Nephron progenitor cell (in vitro differentiated cells): ENCODE measurements at places on chromosomes 6 and 20.

GRCh38 chr6:156719395-156719719, 57.8 kb upstream of the ARID1B start:
- DNase-seq = no peak

DNA sequence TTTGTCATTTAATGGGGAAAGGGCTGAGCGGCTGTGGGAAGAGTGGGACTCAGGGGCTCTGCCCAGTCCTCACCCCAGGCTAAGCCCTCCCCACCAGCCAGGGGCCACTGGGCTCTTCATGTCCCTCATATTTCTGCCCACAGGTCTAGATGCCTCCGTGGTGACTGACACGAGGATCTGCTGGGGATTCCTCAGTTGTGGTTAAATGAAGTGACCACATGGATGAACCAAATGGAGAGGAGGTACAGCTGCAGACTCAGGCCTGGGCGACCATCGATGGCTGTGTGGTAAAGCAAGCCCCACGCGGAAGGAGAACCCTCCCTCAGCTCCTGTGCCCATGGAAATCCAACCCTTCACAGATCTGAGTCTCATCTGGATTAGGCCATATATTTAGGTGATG, 29.4 kb downstream of the RAET1L start:
- DNase-seq = no peak

- DNase-seq = no peak
Measured at GRCh38 chr6:15595461-15596173, 67.2 kb downstream of the DTNBP1 start.

DNA sequence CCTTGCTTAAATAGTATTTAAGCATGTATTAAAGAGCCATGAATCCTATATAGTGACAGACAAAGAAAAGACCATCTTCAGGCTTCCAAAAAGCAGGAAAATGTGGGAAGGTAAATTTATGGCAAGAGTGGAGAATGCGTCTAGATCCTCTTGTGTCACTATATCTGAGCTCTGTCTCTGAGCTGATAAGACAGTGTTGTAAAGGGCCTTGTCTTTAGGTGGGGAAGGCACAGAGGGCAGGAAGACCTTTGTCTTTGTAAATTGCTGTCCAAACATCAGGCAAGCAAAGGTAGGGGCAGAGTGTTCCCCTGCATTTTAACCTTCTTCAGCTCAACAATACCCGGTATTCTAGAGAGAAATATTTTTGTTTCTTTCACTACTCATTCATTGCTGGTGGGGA, 33.9 kb upstream of the MBOAT1 start:
- DNase-seq = no peak

- no peak for DNase-seq
Measured at GRCh38 chr6:6926856-6927255, 180.9 kb upstream of the RREB1 start.

GRCh38 chr6:44126320-44127149, 717 bp downstream of the MRPL14 start:
- peak; percentile 65 for DNase-seq

- no peak for DNase-seq
Measured at GRCh38 chr6:134707342-134708031, 242.4 kb downstream of the ALDH8A1 start.

DNA sequence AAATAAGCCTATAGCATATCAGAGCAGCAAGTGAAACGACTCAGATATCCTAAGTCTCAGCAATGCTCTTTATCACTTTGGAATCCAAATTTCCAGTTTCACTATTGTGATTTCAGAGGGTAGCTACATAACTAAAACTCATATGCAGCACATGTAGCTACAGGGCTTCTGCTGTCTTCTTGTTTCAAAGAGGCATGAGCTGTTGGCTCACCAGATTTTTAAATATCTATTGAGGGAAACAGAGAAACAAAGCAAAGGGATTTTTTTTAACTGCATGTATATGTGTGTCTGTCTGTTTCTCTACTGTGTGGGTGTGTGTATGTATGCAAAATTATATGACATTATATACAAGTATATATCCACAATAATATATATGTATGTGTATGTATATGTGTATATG, 258.4 kb downstream of the HDGFL1 start:
- no peak for DNase-seq

DNA sequence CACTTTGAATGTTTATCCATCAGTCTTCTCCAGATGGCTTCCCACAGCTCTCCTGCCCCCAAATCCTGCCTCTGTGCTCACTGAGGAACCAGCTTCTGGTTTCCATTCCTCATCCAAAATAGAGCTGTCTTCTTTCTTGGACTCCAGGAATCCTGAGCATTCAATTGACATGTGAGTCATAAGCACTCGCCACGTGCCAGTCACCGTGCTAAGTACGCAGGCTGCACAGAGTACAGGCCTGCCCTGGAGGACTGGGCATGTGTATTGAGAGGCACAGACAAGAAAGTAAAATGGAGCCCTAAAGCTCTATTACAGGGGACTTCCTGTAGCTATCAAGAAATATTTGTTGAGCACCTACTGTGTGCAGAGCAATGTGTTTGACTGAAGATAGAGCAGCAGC, 39.7 kb upstream of the LRFN2 start:
- DNase-seq = no peak

DNA sequence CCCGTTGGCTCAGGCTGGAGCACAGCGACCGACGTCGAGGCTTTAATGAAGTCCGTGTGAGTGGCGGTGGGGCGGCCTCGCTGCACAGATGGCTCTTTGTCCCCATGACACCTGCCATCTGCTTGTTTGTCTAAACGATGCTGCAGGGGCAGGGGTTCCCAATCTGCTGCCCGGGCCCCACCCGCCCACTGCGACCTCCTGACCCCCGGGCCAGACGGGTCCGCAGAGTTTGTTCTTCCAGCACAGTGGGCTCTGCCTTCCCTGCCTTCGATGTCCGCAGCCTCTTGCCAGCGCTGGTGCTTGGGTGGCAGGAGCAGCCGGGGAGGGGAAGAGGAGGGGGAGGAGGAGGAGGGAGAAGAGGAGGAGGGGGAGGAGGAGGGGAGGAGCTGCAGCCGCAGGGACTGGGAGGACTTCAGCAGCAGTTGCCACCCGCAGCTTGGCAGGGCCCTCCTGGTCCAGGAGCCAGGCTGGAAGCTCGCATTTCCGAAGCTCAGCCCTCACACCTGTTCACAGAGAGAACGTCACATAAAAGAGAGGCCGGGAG, 210.0 kb downstream of the DLL1 start:
- DNase-seq = peak; percentile 33

GRCh38 chr6:158715330-158716311, 65.8 kb downstream of the SYTL3 start:
- DNase-seq = no peak

DNA sequence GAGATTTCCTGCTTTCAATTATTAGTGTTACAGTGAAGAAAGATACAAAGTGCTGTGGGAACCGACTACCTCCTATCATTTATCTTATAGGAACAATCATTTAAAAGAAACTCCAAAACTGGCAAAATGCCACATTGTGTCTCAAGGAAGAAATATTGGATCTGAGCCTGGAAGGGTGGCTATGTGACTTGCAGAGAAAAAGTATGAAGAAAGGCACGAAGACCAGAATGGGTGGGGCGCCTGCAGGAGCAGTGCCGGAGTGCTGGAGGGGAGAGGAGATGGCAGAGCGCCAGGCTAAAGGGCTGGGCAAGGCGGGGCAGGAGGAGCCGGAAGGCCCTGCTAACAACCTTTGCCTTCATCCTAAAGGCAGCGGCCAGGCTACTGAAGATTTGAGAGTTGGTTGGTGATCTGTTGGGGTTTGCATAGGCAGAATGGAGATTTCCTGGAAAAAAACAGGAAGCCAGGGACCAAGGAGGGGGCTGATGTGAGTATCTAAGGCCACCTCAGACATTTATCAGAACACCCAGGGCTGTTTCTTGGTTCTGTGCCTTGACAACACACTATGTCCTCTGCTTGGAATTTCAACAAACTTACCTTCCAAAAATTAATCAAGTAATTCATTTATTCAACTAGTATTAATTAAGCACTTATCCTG, 125.6 kb downstream of the MAFB start:
- DNase-seq = no peak

DNA sequence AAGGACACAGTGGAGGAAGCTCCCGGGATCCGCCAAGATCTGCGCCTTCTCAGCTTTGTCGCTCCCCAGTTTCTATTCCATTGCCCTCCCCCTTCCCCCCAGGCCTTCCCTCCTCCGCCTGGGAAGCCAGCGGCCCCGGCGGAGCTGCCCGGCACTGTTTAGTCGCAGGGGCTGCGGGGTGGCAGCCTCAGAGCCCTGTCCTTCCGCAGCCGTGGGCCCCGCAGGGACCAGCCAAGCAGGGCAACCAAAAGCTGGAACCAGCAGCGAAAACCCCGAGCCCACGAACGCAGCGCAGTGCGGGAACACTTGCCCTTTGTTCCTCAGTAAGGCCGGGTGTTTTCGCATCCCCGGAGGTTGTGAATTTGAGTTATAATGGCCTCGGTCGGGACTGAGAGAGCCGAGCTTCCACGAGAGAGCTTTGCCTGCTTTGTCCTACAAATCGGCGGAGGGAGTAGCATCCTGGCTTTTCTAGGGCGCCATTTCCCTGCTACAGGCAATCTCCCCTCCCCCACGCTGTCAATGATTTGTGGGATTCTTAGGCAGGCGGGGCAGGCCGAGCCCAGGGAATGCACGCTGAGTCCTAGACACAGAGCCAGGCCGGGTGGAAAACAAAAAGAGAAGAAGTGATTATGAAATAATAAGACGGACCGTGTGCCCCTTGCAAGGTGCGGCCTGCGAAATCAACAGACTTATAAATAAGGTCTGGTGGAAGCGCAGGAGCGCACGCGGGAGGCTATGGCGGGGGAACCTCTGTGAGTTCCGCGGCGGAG, 4.0 kb upstream of the TUBB2B start:
- DNase-seq = peak; percentile 85

DNA sequence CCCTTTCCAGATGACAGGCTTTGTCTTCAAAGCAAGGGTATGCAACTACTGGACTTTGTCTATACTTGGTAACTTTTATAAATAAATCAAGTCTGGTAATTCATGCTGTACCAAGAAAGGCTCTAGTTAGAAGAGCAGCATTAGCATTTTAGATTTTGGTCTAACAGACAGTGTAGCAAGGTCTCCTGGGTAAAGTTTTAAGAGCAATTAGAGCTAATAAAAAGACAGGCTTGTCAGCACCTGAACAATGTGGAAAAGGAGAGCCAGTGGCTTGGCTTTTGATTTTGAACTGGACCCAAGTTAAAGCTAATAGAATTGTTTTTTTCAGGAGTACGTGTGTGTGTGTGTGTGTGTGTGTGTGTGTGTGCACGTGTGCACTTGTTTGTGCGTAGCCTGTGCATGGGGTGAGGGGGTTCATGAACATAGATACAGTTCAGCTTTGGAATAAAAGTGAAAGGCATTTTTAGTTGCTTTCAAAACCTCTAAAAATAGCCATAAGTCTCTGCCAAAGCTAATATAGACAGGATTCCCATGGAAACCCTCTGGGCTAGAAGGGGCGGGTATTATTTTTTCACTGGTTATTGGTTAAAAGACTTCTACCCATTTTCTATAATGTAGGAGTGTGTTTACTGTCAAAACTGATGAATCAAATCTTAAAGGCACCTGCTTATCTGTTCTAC, 138.4 kb downstream of the KCNQ5 start:
- no peak for DNase-seq

GRCh38 chr6:162123797-162124196, 603.8 kb downstream of the PRKN start:
- no peak for DNase-seq

DNA sequence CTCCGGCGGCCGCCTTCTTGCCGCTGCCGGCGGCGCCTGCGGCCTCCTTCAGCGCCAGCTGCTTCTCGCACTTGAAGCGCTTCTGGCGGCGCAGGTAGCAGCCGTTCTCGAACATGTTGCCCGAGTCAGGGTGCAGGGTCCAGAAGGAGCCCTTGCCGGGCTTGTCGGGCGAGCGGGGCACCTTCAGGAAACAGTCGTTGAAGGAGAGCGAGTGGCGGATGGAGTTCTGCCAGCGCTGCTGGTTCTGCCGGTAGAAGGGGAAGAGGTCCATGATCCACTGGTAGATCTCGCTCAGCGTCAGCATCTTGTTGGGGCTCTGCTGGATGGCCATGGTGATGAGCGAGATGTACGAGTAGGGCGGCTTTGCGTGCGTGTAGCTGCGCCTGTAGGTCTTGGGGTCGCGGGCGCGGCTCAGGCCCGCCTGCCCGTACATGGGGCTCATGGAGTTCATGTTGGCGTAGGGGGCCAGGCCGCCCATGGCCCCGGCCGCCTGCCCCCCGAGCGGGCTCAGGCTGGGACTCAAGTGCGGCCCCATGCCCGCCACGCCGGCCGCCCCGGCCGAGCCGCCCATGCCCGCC, 1.9 kb downstream of the FOXA2 start:
- no peak for DNase-seq

- no peak for DNase-seq
Measured at GRCh38 chr20:23133560-23133998, 47.5 kb upstream of the CD93 start.

DNA sequence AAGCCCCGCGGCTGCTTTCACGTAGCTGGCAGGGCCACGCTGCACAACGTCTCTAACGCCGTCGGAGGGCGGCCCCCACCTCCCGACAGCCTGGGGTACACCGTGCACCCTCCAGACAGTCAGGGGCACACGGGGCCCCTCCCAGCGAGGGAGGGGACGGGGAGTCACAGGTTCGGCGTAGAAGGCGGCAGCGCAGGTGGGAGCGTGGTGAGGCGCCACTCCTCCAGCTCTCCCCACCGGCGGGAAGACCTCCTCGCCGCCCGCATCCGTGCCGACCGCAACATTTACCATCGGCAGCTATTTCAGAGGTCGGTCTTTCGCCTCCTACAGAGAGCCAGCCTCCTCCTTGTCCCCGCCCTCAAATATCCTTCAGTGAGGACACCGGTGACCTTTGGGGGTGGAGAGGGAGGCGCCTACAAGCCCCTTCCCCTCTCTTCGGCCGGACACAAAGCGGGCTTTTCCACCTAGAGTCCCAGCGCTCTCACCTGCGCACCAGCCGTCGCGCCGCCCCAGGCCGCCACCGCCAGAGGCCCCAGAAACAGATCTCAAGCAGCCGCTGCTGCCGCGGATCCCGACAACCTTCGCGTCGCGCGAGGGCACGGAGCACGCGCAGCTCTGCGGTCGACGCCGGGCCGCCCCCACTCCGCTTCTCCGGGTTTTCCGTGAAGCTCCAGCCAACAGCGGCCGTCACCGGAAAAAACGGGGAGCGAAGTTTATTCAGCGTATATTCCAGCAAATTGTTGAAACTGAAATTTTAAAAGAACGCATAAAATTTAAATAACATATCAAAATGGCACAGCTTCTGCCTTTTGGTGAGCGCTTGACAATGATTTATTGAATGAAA, at the start of gene MKKS:
MKKS (minus strand) TSS at position 600 of the 844 bp plus-strand sequence. CDS start 20,708 bp downstream, outside the sequence.
- peak; percentile 91 for DNase-seq

GRCh38 chr6:170436209-170436809, 116.8 kb downstream of the PSMB1 start:
- no peak for DNase-seq

DNA sequence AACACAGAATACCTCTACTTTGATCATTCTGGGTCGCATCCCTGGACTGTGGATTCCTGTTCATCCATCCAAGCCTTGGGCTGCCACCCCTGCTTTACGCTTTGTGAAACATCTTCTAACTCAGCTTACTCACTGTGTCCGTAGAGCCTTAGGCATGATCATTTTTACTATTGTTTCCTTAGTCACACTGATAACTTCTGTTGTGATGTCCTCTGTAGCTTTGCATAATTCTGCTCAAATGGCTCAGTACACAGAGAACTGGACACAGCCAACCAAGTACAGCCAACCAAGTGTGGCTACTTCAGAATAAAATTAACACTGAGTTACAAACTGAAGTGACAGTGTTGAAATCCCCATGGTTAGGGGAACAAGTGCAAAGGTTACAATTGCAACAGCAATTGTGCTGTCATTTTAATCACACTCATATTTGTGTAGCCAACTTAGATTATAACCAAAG, 8.6 kb upstream of the FKBP1A start:
- no peak for DNase-seq
